ENCODE measurements at places on chromosomes 1 and 21. TPM values are rescaled to one million over a fixed set of nuclear protein-coding genes. Genes with fewer than 3 reads are reported as not detected.

The ANKRD45 gene
- not detected for total RNA-seq

DNA sequence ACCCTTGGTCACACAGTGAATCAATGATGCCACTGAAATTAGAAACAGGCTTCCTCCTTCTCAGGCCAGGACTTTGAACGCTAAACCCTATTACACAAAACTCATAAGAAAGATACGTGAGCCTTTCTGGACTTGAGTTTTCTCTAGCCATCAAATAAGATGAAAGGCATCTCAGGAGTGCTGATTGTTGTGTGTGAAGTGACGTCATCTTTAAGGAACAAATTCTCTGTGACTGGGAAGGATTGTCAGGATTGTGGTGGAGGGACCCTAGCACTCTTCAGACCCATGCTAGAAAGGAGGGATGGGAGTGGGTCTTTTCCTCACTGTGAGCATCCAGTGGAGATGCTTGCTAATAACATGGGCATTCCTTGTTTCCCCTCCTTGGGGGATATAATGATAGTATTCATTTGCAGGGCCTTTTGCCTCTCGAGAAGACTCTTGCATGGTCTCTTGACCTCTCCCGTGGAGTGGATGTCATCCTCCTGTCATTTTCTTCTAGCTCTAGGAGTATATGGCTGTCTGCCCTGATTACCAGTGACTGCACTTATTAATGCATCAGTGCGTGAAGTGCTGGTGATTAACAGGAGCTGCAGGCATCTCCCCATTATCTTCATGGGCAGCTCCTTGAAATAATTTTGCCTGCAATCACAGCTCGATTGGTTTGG is 39.9 kb downstream of the SPATA46 start:
- no peak for DNase-seq

DNA sequence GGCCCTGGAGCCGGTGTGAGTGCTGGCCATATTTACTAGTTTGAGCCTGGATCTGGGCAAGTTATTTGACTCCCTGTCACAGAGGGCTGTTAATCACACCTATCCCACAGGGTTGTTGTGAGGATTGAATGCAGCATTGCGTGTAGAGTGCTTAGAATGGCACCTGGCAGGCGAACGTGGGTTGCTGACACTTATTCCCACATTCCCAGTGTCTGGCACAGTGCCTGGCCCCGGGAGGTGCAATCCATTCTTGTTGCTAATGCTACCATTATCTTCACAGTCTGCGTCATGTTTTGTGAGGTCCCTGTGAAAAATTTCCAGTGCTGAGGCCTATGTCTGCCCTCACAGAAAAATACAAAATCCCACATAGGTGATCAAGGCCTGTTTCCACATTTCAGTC is 66.1 kb downstream of the CD2 start:
- DNase-seq: no peak

- DNase-seq: no peak
Observed at GRCh38 chr1:154453574-154454352, 48.3 kb upstream of the TDRD10 start.

GRCh38 chr21:35291973-35292627 is 243.0 kb upstream of the RUNX1 start:
- DNase-seq: no peak

DNA sequence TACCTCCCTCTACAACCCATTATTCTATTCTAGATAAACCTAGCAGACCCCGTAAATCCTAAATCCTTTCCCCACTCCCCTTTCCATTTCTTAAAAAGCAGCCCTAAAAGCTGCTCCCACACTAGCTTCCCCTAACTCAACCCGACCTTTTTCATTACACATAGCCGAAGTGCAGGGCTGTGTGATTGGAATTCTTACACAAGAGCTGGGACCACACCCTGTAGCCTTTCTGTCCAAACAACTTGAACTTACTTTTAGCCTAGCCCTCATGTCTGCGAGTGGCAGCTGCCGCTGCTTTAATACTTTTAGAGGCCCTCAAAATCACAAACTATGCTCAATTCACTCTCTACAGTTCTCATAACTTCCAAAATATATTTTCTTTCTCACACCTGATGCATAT is 19.6 kb upstream of the PDPN start:
- DNase-seq: no peak

DNA sequence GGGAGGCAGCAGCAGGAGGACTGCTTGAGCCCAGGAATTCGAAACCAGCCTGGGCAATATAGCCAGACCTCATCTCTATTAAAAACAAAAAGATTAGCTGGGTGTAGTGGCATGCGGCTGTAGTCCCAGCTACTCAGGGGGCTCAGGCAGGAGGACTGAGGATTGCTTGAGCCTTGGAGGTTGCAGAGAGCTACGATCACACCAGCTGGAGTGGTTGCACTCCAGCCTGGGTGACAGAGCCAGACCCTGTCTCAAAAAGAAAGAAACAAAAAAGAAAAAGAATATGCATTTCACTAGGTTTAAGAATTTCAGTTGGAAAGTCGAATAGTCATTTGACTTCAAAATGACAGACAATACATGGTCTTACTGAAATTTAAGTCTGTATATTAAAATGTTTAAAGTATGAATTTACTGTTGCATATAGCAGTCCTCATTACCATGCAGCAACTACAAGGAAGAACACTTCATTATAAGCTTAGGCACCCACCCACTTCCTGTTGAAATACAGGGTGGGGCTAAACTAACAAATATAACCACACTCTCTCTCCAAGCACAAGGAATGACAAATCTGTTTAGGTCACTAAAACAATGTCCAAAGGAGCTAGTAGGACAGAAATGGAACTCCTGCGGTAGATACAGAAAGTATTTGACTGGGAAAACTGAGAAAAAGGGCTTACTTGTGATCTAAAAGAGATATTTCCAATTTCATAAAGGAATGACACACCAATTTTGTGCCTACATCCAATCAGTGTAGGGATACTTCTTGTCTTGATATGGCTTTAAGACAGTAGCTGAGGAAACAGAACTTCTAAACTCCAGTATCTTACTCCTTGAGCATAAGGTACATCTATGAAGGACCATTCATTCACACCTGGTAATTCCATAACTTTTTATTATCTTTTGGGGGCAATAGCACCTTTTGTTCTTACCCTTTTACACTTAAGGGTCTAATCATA is 44.1 kb downstream of the GPR3 start:
- DNase-seq: no peak

DNA sequence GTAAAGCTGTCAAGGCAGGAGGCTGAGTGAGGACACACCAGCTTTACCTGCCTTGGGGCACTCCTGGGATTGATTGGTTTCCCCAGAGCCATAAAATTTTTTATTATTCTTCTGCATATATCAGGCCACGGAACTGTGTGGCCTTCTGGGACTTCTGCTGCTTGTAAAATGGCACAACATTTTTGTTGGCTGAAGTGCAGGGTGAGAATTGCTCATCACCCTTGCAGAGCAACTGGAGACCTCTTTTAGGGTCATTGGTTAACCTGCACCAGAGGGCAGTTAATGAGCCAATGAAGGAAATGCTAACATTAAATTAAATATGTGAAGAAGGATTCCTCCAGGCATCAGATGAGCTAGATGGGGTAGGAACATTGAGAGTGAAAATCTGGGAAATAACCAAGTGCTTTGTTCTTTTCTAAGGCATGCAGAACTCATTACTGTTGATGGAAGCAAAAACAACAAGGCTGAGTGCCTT is 87.7 kb downstream of the LTN1 start:
- no peak for DNase-seq

All from breast epithelium (tissue), 4 donors.